ENCODE measurements at places on chromosomes 7 and 10. TPM values are rescaled to one million over a fixed set of nuclear protein-coding genes. Genes with fewer than 3 reads are reported as not detected.
A peak's percentile ranks its signal among the peaks of the same experiment; 100 is the strongest.

GRCh38 chr10:128007056-128007455 lies 100.2 kb downstream of the PTPRE start:
- DNase-seq, result no peak

DNA sequence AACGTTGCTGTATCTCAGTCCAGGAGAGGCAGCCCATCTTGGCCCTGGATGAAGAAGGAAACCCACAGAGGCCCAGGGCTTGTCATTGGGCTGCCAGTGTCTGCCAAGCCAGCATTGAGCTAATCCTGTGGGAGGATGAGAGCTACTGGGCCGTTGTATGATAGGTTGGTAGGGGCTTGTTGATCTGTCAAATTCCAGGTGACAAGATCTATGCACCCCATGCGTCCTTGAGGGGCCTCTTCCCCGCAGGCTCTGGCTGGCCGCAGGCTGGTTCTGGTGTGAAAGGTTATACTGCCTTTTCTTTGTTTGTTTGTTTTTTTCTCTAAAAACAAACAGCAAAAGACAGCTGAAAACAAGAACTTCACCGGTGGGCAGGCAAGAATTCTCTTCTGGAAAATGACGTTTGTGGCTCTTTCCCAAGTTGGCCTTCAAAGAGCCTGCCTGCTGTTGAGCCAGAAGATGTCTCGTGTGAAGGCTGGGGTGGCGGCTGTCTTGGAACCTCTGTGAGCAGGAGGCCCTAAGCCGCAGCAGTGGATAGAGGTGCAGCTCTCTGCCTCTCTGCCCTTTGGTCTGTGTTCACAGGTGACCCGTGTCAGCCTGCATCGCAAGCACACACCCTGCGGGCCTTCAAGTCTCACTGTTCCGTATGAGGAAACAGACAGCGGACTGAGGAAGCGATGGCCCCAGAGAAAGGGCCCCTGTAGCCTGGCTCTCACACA lies 23.3 kb downstream of the CYP17A1 start:
- DNase-seq, result no peak

GRCh38 chr10:52216852-52217251 lies 97.2 kb upstream of the DKK1 start:
- DNase-seq, result no peak

GRCh38 chr7:1926908-1927306 lies 256.8 kb downstream of the ELFN1 start:
- DNase-seq, result no peak

TBC1D12 gene
- 1.0 TPM for polyA plus RNA-seq

CCL24 gene
- not detected for polyA plus RNA-seq

GRCh38 chr7:142927085-142927745 lies 6.3 kb downstream of the TRPV5 start:
- no peak for DNase-seq

- DNase-seq, result peak; percentile 36
Measured at GRCh38 chr10:58412502-58412961, 27.3 kb downstream of the TFAM start.

DNA sequence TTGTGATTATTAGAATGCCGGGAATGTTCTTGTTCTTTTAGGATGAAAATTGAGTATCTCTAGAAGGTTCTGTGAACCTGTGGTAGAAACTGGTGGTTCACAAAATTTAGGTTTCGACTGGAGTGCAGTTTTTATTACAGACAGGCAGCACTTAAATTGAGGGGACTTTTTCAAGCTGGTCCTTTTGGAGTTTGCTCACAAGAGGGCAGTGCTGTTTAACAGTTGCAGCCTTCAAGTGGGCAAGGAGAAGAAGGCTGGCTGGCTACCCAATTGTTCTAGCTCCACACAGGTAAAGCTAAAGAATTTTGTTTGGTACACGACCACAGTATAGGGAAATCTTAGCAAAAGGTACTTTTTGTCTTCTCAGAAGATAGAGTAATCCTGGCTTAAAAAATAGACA lies 233.6 kb downstream of the SNX13 start:
- peak; percentile 54 for DNase-seq

- DNase-seq, result no peak
Measured at GRCh38 chr10:75495434-75496190, 64.2 kb downstream of the LRMDA start.

NKX6-2 gene
- 0.14 TPM for polyA plus RNA-seq

GRCh38 chr7:26159243-26159642 lies 7.2 kb downstream of the NFE2L3 start:
- no peak for DNase-seq

DNA sequence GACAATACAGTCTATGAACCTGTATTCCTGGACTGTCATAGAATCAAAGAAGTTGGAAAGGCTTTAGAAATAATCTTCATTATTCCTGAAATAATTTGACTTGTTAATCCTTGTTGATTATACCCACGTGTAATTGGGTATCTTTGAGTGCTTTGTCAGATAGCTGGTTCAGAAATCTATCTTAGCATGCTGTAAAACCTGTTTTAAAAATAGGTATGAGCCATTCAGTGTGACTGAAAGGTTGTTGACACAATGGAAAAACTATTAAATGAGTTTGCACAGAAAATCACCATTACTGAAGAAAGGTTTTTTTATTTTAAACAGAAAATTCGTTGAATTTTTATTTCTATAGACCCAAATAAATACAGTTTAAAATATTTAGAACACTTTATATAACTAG lies 38.7 kb downstream of the PHTF2 start:
- DNase-seq, result no peak

DNA sequence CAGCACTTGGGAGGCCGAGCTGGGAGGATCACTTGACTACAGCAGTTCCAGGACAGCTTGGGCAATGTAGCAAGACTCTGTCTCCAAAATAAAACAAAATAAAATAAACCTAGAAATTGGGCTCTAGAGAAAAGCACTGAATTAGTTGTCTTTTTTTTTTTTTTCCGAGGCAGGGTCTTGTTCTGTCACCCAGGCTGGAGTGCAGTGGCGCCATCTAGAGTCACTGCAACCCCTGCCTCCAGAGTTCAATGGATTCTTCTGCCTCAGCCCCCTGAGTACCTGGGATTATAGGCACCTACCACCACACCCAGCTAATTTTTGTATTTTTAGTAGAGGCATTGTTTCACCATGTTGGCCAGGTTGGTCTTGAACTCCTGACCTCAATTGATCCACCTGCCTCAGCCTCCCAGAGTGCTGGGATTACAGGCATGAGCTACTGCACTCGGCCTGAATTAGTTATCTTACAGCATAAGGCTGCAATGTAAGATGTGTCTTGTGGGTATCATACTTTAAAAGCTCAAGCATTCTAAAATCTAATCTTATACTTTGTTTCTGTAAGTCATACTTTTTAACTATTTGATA lies 12.8 kb downstream of the MEIG1 start:
- DNase-seq, result peak; percentile 63

Measured in H1 (cell line).